ENCODE measurements at places on chromosomes 6 and 20.
A peak's percentile ranks its signal among the peaks of the same experiment; 100 is the strongest.

DNA sequence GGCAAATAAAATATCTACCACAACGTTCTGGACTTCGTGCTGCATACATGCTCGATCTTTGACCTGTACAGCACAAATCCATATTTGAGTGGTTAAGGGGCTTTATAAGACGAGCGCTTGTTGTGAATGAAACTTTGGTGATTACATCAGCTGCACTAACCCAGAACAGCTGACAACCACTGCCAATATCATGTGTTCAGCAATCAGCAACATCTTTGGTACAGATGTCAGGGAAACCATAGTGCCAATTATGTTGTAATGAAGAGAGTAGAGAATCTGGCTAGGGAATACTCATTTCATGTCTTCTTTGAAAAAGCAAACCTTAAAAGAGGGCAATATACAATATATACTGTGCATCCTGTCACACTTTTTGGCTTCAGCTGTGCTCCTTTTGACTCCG, 188.6 kb upstream of the NT5E start:
- DNase-seq = no peak

DNA sequence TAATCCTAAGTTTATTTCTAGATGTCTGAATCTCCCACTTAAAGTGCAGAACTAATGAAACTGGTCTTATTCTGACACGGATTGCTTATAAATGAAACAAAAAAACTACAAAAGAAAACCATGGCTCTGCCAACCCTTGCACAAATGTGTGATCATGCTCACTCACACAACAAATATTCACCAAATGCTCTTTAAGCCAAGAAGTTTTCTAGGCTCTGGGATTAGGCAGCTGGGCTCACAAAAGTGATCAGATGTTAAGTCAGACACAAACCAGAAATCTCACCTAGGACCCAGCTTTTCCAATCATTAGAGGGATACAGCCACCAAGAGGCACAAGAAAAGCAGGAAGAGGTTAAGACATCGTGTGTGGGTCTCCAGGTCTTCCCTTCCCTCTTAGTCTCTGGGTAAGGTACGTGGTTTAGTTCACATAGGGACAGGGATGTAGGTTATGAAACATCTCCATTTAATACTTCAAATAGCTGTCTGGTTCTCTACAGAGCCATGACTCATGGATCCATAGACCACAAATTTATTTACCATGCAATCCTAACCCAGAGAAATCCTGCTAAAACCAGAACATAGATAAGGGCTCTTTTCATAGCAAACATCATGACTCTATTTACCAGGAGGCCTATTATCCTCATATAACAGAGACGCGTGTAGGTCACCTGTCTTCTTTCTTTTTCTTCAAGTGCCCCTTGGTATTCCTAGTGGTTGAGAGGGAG, 165.2 kb downstream of the WDR27 start:
- DNase-seq = no peak

- DNase-seq = no peak
These were observed 102.2 kb upstream of the RALGAPA2 start for GRCh38 chr20:20814685-20815084.

DNA sequence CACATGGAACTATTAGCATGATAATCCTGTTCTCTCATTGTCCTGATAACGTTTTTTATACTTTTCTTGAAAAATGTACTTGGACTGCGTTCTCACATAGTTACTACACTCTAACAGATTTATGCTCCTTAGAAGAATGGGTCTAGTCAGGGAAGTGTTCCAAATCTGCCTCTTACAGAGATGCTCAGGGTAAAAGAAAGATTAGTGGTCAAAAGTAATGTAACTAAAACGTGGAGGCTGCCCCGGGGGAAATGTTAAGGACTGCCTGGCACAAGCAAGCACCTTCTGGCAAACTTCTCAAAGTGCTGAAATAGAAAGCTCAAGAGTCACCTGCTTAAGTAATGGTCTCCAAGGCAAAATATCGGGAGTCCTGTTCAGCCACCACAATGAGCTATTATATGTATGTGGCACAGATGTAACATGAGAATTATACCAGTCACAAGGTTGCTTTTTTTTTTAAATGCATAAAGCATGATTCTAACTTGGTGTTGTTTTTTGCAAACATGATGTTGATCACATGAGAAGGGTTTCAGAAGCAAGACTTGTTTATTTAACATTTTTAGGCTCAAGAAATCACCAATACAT, 244.5 kb upstream of the JARID2 start:
- peak; percentile 88 for DNase-seq

DNA sequence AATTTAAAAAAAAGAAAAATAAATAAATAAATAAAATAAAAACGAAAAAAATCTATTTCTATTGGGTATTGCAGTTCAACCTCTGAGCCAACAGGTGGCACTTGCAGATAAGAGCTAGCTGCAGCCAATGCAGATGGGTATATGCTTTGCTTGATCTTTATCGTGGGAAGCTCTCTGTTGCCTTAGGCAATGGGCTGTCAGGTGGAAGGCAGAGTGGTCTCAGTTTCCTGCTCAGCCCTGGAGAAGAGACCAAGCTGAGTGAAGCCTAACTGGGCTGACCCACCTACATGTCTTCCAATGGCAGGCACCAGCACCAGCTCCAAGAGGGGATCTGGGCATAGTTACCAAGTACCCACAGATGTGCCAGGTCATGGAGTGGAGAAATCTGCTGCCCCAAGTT, 95.0 kb downstream of the AK9 start:
- peak; percentile 2 for DNase-seq

- no peak for DNase-seq
These were observed 55.8 kb downstream of the RNF182 start for GRCh38 chr6:13980534-13980933.

DNA sequence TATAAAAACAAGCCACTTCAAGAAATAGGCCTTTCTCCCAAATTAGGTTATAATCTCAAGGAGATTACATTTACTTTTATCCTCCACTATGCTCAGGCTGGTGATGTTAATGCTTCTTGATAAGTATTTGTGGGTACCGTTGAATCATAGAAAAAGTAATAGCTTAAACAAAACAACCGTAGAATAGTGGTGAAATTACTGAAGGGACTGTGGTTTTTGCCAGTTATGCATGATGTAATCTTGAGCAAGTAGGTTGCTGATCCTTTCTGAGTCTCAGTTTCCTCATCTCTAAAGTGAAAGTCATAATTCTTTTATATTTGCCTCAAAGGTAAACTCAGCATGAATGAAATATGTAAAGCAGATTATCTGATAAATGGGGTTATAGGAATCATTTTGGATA, 187.3 kb upstream of the JAG1 start:
- DNase-seq = peak; percentile 78

DNA sequence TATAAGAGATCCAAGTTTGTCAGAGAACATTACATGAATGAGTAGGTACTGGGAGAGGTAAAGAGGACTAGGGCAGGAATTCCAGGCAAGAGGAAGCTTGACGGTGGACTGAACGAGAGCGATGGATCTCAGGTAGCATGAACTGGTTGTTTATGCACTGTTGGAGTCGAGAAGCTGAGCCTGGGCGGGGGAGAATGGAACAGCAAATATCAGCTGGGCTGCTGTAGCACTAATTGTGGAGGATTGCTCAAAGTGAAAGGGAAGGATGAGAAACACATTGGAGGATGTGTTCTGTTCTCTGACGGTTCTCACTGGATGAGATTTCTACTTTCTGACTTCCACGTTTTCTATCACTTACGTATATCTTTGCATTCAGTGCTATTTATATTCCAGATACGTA, 164.2 kb downstream of the PHF3 start:
- DNase-seq = no peak

DNA sequence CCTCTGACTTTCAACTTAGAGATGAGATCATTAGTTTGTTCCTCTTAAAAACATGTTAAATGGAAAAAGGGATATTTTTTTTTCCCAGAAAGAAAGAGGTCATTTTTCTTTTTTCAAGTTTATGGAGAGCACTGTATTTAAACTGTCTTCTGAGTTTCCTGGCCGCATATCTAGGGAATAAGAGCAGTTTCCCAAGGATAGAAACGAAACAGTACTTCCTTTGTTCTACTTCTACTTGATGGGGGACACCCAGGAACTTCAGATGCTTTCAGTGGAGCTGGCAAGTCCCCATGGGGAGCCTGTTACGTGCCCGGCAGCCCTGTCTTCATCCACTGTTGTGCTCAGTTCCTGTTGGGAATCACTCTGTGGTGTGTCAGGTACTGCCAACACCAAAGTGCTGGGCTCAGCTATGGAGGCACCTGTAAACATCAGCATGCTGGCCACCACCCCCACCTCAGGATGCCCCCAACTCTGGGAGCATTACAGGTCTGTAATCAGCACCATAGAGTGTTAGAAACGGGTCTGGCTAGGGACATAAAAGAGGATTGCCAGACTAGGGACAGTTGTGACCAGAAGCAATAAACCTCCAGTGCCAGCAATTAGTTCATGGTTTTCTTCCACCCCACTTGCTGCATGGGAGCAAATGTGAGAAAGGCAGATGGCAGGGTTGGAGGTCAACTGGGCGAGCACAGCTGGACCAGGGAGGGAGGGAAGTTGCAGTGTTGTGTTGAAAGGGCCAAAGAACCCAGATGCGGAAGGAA, 221.7 kb upstream of the ECI2 start:
- no peak for DNase-seq

- peak; percentile 32 for DNase-seq
These were observed 47.0 kb downstream of the WDR27 start for GRCh38 chr6:169654598-169655391.

GRCh38 chr6:3290149-3290930, 31.6 kb downstream of the PSMG4 start:
- DNase-seq = no peak

DNA sequence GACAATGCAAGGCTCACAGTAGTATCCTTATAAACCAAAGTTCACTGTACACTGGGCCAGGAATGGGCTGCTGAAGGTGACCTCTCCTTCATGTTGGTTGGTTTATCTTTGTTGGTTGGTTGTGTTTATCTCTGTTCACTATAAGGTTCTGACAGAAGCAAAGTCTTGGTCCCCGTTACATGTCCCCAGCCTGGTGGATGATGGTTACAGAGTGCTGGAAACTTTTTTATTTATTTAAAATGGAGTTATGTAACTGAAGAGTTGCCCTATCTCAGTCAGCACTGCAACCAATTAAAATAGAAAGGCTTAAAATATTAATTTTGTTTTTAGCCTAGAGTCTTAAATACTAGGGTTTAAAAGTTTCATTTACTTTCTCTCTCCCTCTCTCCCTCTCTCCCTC, 100.6 kb downstream of the SLC16A10 start:
- no peak for DNase-seq

GRCh38 chr6:143607974-143608373, 69.8 kb upstream of the PHACTR2 start:
- DNase-seq = no peak

DNA sequence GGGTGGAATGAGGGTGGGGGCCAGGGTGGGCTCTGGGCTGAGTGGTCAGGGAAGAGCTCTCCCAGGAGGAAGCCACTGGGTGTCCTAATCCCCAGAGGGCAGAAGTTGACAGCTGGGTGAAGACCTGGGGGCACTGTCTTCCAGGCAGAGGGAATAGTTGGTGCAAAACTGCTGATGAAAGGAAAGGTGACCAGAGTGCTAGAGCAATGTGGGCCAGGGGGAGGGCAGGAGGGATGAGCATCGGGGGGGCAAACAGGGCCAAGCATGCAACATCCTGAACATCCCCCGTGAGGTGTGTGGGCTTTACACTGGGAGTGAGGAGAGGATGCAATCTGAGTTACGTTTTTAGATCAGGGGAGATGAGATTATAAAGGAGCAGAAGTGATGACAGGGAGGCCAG, 97.8 kb downstream of the NOL4L start:
- DNase-seq = no peak

DNA sequence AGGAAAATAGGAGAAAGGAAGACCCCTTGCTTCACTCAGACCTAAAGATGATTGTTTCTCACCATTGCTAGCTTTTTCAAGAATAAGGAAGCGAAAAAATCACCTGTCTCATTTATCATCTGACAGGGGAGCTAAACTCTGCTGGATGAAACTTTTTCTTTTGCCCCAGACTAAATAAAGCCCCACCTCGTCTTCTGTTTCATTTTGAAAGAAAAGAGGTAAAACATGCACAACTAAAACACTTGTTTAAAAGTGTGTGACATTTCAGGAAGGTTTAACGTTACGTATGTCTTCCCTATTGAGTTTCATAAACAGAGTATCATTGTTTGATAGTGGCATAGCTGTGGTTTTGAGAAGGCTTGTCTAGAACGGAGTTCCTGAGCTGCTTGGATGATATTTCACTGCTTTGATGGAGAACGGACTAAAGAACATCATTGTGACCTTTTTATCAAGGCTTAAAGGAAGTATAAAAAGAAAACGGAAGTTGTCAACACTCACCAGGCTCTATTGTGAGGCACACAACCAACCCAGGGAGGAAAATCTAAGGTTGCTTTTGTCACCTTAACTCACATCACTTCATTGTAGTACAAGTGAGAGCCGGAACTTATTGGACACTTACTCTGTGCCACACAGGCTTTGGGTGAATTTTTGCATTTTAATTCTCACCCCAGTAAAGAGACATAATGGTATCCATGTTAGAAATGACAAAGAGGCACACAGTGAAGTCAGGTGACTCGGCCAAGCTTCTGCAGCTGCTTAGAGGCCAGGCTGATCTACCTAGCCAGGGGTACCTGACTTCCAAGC, 29.5 kb downstream of the TSHZ2 start:
- DNase-seq = no peak

GRCh38 chr20:48949304-48950170, 28.0 kb downstream of the ARFGEF2 start:
- DNase-seq = no peak

DNA sequence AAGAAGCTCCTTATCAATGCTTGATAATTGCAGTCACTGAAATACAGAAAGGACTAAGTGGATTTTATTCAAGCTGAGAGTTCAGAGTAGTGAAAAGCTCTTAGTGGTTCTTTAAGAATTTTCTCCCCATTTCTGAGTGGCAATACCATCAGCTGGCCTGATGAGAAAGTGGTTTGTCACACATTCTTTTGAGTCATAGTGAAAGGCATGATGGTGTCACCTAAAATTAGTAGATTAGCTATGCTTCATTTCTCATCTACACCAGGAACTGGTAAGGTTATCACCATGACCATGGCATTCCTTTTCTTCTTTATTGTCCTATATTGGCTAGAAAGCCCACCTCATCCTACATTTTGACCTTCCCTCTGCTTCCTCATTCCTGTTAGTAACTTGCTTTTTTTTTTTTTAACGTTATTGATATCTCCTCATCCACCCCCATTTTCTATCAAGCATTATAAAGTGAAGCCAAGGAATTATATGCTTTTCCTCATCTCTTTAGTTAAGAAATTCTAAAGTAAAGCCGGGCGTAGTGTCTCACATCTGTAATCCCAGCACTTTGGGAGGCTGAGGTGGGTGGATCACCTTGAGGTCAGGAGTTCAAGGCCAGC, 67.4 kb upstream of the LOC128125822 start:
- DNase-seq = no peak

DNA sequence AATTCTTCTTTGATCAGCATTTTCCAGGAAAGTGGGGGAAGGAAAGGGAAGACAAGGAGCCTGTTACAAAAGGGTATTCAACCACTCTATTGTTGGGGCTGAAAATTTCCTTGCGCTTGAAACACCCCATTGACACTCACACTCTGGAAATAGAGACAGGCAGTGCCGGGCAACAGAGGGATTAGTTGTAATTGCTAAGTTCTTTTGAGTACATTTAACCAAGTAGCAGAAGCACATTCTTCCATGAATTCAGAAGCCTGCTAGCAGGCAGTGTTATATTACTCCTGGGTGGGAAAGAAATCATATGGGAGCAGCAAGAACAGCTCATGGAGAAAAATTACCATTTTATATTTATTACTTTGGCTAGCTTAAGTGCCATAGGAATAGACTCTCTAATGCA, 745.5 kb downstream of the C6orf118 start:
- DNase-seq = peak; percentile 32
